ENCODE measurements at places on chromosomes 7 and 10.
A peak's percentile ranks its signal among the peaks of the same experiment; 100 is the strongest.

DNA sequence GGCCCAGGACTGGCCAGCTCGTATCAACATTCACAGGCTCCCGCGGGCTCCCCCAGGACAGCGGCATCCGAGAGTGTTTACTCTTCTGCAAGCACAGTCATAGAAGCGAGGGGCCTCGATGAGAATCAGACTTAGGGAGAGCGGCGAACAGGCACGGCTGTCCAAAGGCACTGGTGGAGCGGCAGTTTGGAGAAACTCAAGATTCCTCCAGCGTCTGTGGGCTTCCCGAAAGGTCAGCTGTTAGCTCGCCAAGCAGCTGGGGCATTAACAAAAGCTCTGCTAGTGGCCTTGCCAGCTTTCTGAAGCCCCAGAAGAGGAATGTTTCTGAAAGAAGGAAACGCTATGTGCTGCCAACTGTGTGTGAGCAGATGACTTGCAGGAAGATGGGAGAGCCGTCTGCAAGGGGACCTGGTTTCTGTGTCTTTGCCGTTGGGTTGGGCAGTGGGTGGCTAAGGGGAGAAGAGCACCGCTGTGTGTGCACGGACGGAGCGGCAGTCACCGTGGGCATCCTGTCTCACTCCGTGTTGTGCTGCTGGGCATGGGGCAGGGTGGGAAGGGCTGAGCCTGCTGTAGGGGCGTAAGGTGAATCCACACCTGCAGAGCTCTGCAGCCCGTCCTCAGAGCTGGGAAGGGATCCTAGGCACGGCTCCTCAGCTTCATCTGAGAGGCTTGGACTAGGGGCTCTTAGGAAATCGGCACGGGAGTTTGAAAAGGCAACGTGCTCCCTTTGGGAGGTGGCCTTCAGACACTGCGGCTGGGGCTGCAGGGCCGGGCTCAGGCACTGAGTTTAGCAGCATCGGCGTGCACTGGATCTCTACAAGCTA is 42.1 kb downstream of the AMZ1 start:
- no peak for DNase-seq

DNA sequence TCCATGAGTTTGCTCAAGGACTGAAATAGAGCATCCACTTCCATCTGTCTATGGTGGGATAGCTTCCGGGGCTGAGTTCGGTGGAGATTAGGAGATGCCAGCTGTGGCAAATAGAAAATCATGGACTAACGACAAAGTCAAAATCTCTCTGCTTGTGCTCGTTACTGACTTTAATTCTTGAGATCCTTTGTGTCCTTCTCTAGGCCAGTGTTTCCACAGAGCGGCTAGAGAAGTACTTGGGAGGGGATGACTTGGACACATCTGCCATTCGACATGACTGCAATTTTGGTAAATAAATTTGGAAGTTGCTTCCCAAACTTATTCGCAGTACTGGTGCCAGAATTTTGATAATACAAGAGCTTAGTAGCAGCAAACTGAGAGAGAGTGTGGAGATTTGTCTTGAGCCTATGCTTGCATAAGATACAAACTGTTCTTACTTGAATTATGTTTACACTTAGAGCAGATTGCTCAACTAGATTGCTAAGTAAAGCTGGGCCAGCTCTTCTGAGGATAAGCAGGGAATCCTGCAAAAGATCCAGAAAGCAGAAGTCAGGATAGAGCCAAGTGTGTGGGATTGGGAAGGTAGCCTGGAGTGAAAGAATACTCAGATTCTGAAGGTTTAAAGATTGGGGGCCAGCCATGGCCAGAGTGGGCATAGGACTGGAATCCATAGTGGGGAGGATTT is 27.6 kb downstream of the ABCC2 start:
- DNase-seq: no peak

GRCh38 chr10:7609556-7609955 is 57.2 kb downstream of the ITIH5 start:
- no peak for DNase-seq

DNA sequence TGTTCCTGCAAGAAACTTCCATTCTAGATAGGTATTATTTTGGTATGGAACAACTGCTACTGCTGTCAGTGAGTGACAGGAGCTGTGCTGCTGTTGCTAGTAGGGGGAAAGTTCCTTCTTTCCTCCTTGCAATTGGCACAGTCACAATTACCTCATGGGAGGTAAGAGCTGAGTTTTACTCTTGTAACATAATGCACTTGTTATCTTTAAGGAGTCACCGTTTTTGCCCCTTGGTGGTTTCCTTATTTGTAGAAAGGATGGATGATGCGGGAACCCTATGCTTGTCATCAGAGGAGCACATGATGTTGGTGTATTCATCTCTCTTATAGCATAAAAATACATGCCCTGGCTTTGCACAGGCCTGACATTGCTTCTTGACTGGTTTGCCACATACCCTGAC is 234.7 kb upstream of the NPY start:
- DNase-seq: no peak

- DNase-seq: no peak
Measured at GRCh38 chr10:86064219-86064618, 302.4 kb downstream of the GRID1 start.

- DNase-seq: no peak
Measured at GRCh38 chr10:123929791-123930190, 38.2 kb upstream of the CPXM2 start.

GRCh38 chr7:75762350-75762917 is 9.6 kb downstream of the CCL26 start:
- DNase-seq: no peak

- DNase-seq: no peak
Measured at GRCh38 chr10:121740069-121740468, 141.8 kb upstream of the FGFR2 start.

- DNase-seq: no peak
Measured at GRCh38 chr7:24916463-24917040, 63.4 kb downstream of the OSBPL3 start.

- DNase-seq: no peak
Measured at GRCh38 chr10:111098679-111099437, 22.0 kb downstream of the ADRA2A start.

DNA sequence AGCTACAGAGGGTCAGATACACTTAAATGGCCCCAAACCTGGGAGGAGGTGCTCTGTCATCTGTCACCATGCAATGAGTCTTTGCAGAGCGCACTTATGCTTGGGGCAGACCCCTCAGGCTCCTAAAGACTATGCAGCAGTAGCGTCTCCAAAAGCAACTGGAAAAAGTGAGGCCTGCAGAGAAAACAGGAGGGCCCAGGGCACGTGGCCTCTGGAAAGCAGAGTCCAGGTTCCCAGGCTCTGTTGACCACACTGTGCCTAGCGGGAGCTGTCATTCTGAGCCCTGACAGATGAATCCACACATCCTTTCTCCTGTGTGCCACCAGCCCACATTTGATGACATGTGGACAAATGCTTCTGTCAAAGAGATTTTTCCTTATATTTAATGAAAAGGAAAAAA is 66.4 kb downstream of the MINDY4 start:
- no peak for DNase-seq

DNA sequence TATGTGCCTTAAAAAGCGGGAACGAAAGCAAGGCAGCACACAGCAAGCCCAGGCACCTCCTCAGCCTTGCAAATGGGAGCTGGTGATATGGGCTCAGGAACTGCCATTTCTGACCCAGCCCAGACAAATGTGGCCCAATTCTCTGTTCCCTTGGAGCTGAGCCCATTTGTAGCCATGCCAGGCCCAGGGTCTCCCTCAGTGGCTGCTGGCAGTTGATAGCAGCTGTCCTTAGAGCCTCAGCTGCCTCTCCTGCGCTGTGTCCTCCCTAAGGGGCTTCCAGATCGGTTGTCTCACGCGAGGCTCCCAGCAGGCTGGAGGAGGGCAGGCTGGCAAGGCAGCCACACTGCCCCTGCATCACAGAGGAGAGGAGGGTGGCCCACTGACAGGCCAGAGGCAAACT is 275.8 kb downstream of the KCNMA1 start:
- DNase-seq: no peak

- DNase-seq: no peak
Measured at GRCh38 chr7:142689439-142690120, 59.7 kb upstream of the PRSS1 start.

- no peak for DNase-seq
Measured at GRCh38 chr7:94612661-94613060, 43.3 kb downstream of the SGCE start.

- DNase-seq: no peak
Measured at GRCh38 chr7:151796091-151796870, 80.6 kb downstream of the PRKAG2 start.

GRCh38 chr7:103996017-103996551 is 6.6 kb upstream of the RELN start:
- no peak for DNase-seq

DNA sequence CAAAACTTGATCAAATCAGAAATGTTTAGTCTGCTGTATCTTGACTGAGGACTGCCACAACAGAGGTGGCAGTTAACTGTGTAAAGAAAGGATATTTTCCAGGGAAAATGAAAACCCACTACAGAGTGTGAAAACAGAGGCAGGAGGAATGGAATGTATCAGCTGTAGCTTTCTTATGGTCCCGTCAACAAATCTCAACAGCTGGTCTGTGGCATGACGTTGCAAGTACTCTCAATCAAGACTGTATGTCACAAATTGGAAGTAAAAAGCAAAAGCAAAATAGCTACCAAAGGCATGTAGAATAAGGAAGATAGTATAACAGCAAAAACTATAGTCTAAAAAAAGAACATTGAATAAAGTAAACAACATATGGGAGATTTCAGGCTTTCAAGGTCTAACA is 123.5 kb downstream of the KMT2C start:
- DNase-seq: no peak

DNA sequence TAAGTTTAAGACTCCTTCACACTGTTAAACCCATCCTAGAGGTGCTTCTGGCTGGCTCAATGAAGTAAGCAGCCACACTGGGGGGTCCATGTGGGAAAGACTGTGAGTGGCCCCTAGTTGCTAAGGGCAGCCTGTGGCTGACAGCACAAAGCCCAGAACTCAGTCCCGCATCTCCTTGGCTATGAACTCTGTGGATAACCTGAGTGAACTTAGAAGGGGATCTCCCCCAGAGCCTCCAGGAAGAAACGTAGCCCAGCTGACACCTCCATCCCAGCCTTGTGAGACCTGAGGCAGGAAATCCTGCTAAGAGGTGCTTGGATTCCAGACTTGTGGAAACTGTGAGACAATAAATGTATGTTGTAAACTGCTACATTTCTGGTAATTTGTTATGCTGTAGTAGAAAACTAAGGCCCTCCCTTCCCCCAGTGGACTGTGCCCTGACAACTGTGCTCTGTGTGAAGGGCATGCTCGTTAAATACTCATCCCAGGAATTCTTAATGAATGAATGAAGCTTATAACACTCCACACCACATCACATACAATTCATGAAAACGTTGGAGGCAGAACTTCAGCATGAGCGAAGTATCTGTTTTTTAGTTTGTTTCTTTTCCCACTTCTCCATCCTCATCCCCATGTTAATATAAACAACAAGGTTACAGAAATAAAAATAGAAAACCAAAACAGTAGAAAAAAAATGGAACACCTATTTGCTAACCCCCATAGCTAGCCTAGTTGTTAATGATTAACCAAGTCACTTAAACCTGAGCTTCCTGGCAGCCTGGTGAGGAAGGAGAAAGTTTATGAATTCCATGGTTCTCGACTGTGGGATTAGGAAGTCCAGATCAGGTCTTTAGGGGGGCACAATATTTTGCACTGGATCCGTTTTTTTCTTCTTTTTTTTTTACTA is 36.8 kb upstream of the AOAH start:
- DNase-seq: no peak

GRCh38 chr7:139673230-139673629 is 104.6 kb downstream of the HIPK2 start:
- peak; percentile 31 for DNase-seq

GRCh38 chr7:152897401-152897800 is 137.8 kb downstream of the ACTR3B start:
- no peak for DNase-seq

GRCh38 chr7:32218154-32218467 is 147.9 kb upstream of the PDE1C start:
- DNase-seq: no peak

- no peak for DNase-seq
Measured at GRCh38 chr7:39700165-39700564, 76.8 kb downstream of the RALA start.

GRCh38 chr7:11478426-11478825 is 353.6 kb downstream of the THSD7A start:
- DNase-seq: no peak

GRCh38 chr7:22814261-22815208 is 8.1 kb downstream of the TOMM7 start:
- DNase-seq: no peak

GRCh38 chr10:101095550-101096213 is 33.9 kb downstream of the KAZALD1 start:
- DNase-seq: peak; percentile 55

DNA sequence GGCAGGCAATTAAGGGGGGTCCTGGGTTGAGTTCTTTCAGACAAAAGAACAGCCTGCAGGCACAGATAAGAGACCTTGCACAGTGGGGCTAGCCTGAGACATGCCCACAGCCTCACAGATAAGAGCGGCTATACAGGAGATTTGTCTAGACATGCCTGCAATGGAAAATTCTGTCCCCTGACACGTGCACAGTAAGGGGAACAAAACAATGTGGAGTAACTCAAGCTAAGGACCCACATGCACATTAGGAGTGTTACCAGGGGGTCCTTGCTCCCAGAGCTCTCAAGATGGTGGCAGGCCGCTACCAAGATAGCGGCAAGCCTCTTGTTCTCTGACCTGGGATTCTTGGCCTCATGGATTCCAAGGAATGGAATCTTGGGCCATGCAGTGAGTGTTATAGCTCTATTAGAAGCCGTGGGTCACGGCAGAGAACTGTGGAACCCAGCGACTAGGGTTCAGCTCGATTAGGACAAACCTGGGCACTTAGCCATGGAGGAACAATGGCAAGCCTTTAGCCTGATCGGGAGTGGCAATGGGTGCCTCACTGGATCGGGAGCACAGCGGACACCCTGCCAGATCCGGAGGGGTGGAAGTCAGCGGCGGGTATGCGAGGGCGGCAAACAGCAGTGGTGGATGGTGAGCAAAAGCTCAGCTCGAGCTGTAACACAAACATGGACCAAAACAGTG is 196.9 kb downstream of the CCSER2 start:
- no peak for DNase-seq

GRCh38 chr7:51288896-51289622 is 27.6 kb downstream of the COBL start:
- no peak for DNase-seq
